ENCODE measurements at places on chromosomes 6 and 20.

DNA sequence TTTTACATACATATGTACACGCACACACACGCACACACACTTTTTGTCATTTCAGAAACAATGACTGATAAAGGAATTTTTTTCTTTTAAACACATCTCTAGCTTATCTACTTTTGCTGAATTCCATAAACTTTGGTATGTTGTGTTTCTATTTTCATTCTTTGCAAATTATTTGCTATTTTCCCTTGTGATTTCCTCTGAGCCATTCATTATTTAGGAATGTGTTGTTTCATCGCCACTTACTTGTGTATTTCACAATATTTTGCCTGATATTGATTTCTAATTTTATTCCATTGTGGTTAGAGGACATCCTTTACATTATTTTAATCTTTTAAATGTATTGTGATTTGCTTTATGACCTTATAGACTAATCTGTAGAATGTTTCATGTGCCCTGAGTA, 23.6 kb upstream of the OR2J2 start:
- no peak for DNase-seq

DNA sequence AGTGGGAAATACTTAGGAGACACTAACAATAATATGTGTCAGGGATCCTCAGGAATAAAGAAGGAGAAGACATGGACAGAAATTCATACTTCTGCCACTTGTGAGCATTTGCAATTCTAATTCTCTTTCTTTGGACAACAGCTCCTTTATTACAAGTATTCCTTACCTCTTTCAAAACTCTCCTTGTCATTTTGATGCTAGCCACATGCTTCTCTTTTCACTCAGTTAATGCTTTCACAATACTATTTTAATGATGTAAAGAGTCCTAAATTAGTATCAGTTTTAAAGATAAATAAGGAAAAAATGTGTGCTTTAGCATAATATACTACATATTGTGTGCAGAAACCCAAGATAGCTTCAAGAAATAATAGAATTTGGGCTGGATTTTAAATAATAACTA, 62.5 kb downstream of the AHI1 start:
- no peak for DNase-seq

DNA sequence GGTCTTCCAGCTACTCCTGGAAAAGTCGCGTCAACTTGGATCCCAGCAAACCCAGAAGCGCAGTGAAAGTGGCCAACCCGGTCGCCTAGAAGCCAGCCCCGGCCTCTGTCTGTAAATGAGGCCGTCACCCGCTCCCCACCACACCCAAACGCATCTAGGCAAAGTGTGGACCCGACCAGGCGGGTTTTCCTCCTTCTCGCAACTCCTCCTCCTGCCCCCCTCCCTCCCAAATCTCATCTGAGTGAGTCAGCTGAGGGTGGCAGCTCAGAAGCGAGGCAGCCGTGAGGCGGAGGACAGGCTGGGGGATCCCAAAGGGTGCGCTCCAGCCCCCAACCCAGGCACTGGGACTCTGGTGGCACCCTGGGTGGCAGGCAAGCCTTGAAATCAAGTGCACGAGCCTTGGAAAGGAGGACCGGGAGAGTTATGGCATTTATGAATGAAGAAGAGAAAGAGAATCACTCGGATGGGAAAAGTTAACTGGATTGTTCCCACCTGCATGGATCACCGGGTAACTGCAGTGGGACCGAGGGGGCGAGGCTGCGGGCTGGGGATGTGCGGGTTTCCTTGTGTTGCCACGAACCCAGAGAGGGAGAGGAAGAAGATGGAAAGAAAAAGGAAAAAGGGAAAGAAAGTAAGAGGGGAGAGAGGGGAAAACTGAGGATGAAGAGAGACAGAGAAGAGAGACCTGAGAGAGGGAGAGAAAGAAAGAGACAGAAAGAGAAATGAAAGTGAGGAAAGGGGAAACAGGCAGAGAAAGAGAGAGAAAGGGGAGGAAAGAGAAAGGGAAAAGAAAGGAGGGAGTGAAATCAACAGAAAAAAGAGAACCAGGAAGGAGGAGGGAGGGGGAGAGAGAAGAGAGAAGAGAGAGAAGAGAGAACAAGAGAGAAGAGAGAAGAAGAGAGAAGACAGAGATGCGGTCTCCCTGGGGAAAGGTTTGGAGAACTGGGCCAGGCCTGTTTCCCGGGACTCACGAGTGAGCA, at the start of gene APCDD1L:
APCDD1L (minus strand) TSS at position 167 of the 980 bp plus-strand sequence. CDS start 692 bp downstream, outside the sequence.
- no peak for DNase-seq

DNA sequence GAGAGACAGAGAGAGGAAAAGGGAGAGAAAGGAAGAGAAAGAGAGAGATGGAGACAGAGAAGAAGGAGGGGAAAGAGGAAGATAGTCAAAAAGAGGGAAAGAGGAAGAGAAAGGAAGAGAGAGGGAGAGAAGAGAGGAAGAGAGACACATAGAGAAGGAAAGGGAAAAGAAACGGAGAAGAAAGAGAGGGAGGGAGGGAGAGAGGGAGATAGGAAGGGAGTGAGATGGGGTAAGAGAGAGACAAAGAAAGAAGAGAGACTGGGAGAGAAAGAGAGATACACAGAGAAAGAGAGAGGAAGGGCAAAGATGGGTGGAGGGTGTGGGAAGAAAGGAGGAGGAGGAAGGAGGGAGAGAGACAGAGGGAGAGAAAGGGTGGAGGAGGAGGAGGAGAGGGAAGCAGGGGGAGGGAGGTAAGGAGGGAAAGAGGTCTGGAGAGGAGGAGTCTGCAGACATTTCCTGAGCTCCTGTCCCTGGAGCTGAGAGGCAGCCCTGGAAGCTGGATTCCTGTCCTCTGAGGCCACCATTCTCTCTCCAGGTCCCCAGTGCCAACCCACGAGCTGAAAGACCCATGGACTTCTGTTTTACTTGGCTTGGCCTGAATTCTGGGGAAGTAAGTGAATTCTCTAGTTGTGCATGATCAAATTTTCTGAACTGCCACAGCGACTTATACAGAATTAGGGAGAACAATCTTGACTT, 9.9 kb downstream of the FOXF2 start:
- no peak for DNase-seq

DNA sequence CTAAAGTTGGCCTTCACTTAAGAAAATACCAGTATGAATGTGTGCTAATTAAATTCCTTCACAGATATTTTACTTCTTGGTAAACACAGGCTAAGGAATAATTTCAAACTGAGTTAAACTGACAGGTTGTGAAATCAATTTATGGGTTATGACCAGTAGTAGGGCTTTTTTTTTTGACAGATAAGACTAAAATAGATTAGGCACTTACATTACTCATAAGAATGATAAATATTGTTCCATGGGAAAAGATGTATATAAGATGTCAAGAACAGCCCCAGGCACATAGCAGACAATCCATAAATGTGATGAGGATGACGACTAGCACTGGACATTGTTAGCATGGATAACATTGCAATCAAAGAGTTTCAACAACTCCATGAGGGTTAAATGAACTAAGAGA, 22.9 kb downstream of the NT5E start:
- no peak for DNase-seq

DNA sequence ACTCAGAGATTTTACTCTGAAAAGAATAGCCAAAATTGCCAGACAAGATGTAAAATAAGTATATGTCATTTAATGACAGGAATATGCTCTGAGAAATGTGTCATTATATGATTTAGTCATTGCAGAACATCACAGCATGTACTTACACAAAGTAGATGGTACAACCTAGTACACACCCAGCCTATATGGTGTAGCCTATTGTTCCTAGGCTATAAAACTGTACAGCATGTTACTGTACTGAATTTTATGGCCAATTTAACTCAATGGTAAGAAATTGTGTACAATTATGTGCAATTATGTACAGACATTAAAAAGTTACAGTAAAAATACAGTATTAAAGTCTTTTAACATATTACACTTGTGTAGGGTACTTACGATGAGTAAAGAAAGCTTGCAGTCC, 311.9 kb upstream of the EPHA7 start:
- no peak for DNase-seq

GRCh38 chr6:128209771-128210170, 308.9 kb upstream of the THEMIS start:
- peak; percentile 72 for DNase-seq
